ENCODE measurements at places on chromosomes 3 and 15.

GRCh38 chr15:100602823-100603393, 519 bp downstream of the ASB7 start:
- H3K36me3 ChIP-seq, result no peaks in the 10 kb centered on the region
- peak overlapping the region; percentile 96 for H3K4me3 ChIP-seq
- DNase-seq, result no peak
- H3K27me3 ChIP-seq, result no peaks in the 10 kb centered on the region
- H3K27ac ChIP-seq, result peak overlapping the region; percentile 30

DNA sequence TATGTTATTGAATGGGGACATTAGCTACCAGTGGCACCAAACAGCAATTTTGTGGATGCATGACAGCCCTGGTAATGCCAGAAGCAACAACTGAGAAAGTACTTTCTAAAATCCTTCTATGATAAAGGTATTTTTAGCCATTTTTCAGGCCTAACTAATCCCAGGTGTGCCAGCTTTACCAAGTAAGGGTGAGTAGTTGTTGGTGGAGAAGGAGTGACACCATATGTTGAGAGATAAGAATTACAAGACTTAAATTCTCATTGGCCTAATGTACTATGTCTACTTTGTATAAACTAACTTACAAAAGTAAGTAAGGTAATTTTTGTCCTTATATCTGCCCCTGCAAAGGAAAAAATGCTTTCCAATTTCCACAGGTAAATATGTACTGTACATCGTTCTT, 4.1 kb upstream of the COX17 start:
- no peak for DNase-seq
- no peaks in the 10 kb centered on the region for H3K36me3 ChIP-seq
- no peak overlapping the region for H3K27ac ChIP-seq
- H3K27me3 ChIP-seq, result no peaks in the 10 kb centered on the region
- H3K4me1 ChIP-seq, result peaks cover 6% of the 10 kb centered on the region
- H3K4me3 ChIP-seq, result no peak overlapping the region

GRCh38 chr3:169159726-169160125, 503.8 kb downstream of the MECOM start:
- no peak overlapping the region for H3K27ac ChIP-seq
- H3K4me3 ChIP-seq, result no peak overlapping the region
- no peak for DNase-seq
- no peaks in the 10 kb centered on the region for H3K4me1 ChIP-seq
- no peaks in the 10 kb centered on the region for H3K36me3 ChIP-seq

DNA sequence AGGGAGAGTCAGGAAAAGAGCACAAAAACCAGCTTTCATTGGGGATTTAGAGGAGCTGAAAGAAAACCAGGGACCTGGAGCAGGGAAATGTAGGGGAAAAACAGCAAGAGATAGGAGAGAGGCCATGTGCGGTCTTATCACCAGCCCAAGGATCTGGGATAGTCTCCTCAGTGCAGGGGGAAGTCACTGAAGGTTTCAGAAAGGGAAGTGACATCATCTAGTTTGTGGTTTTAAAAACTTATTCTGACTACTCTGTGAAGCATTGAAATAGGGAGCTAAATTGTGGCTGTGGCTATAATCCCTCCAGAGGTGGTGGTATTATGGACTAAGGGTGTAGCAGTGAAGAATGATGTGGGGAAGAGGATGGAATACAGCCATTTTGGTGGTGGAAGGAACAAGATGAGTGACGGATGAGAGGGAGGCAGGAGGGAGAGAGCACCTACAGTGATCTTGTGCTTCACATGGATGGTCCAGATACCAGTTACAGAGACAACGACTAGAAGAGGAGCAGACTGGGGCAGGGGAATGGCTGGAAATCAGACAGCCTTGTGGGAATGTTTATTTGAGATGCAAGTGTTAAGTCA, 72.7 kb downstream of the HMG20A start:
- no peaks in the 10 kb centered on the region for H3K36me3 ChIP-seq
- no peak overlapping the region for H3K4me3 ChIP-seq
- no peak for DNase-seq
- H3K27ac ChIP-seq, result no peak overlapping the region
- peaks cover 15% of the 10 kb centered on the region for H3K4me1 ChIP-seq

GRCh38 chr3:169522595-169523529, 140.7 kb downstream of the MECOM start:
- no peak for DNase-seq
- no peaks in the 10 kb centered on the region for H3K4me1 ChIP-seq
- no peaks in the 10 kb centered on the region for H3K27me3 ChIP-seq
- no peak overlapping the region for H3K4me3 ChIP-seq
- no peaks in the 10 kb centered on the region for H3K36me3 ChIP-seq

DNA sequence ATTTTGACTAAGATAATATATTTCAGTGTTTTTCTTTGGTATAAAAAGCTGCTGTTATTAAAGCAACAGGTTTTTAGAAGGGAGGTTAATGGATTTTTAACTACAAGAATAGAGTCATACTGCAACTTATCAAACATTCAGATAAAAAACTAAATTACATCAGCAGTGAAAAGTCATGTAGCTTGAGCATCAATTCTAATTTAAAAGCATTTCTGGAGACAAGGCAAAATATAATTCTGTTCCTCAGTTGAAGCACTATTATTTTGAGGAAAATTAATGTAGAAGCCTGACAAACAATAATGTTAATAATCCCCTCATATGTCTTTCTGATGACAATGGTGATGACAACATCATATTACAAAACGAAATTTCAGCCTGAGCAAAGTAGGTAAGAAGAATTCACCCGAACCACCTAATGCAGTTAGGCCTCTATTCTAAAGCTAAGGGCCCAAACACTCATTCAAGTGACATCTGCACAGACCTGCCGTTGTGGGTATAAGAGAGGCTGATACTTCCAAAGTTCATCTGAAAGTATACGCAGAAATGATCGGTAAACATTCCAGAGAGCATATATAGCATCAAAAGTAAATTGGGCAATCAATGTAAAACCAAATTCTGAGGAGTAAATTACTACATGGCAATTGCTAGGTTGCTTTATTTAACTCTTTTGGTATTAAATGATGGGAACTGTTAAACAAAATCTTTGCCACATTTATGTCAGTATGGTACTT, 12.8 kb upstream of the ROBO2 start:
- no peaks in the 10 kb centered on the region for H3K27me3 ChIP-seq
- H3K36me3 ChIP-seq, result no peaks in the 10 kb centered on the region
- no peak overlapping the region for H3K4me3 ChIP-seq
- no peak overlapping the region for H3K27ac ChIP-seq
- H3K4me1 ChIP-seq, result no peaks in the 10 kb centered on the region
- no peak for DNase-seq

DNA sequence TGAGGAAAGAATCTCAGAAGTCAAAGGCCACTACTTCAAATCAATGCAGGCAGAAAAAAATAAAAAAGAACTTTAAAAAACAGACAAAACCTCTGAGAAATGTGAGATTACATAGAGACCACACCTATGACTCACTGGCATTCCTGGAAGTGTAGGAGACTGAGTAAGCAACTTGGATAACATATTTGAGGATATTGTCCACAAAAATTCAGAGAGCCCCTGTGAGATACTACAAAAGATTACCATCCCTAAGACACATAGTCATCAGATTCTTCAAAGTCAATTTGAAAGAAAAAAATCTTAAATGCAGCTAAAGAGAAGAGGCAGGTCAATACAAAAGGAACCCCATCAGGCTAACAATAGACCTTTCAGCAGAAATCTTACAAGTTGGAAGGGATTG, 887.3 kb downstream of the NTRK3 start:
- H3K36me3 ChIP-seq, result no peaks in the 10 kb centered on the region
- no peaks in the 10 kb centered on the region for H3K27me3 ChIP-seq
- no peak overlapping the region for H3K4me3 ChIP-seq
- no peaks in the 10 kb centered on the region for H3K4me1 ChIP-seq

GRCh38 chr15:94586099-94586498, 354.7 kb downstream of the MCTP2 start:
- H3K27ac ChIP-seq, result no peak overlapping the region
- no peaks in the 10 kb centered on the region for H3K4me1 ChIP-seq
- H3K27me3 ChIP-seq, result no peaks in the 10 kb centered on the region
- no peaks in the 10 kb centered on the region for H3K36me3 ChIP-seq
- no peak for DNase-seq

GRCh38 chr3:194046995-194047645, 88.8 kb upstream of the HES1 start:
- H3K4me3 ChIP-seq, result no peak overlapping the region
- no peaks in the 10 kb centered on the region for H3K27me3 ChIP-seq
- H3K27ac ChIP-seq, result peak overlapping the region; percentile 58
- no peaks in the 10 kb centered on the region for H3K36me3 ChIP-seq
- peaks cover 10% of the 10 kb centered on the region for H3K4me1 ChIP-seq
- peak; percentile 88 for DNase-seq

- DNase-seq, result no peak
- no peaks in the 10 kb centered on the region for H3K27me3 ChIP-seq
- H3K4me1 ChIP-seq, result no peaks in the 10 kb centered on the region
- no peak overlapping the region for H3K4me3 ChIP-seq
- no peaks in the 10 kb centered on the region for H3K36me3 ChIP-seq
Observed at GRCh38 chr3:14426305-14426620, 23.9 kb downstream of the SLC6A6 start.

DNA sequence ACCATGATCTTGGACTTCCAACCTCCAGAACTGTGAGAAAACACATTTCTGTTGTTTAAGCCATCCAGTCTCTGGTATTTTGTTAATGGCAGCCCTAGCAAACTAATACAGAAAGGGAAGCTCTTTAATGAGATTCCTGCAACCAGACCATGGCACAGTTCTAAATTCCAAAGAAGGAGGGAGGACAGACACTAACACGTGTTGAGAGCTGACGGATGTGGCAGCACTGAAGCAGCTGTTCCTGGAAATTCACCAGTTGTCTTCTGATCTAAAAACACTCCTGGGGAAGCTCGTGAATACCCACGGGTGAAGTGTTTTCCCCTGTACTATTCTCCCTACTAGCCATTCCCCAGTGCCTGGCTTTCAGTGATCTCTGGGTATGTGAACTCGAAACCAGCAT, 56.7 kb downstream of the RPL22L1 start:
- H3K4me1 ChIP-seq, result no peaks in the 10 kb centered on the region
- no peak overlapping the region for H3K4me3 ChIP-seq
- H3K27me3 ChIP-seq, result no peaks in the 10 kb centered on the region

DNA sequence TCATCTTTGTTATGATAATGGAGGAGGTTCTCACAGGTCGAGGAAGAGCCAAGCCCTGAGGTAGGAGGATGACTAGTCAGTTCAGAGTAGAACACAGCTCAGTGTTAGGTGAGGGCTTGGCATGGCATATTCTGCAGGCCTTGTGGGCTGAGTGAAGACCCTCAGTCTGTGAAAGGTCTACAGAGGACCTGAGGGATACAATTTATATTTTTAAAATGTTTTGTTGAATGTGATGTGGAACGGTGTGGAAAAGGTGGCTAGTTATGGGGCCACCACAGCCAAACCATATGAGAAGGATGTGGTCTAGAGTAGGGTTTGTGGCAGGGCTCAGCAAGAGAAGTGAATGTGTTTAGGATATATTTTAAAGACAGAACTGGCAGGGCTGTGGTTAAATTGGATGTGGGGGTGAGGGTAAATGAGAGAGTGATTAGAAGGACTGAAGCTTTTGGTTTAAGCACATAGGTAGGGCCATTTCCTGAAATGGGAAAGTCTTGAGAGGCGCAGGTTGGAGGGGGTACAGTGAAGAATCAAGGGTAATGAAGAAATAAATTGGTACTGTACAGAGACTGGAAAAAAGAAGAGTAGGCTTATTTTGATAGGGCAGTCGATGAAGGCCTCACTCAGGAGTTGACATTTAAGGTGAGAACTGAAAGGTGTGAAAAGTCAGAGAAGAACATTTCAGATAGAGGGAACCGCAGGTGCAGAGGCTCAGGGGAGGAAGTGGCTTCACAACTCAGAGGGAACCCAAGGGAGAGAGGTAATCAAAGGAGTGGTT, 60.5 kb downstream of the SPTSSB start:
- H3K27me3 ChIP-seq, result no peaks in the 10 kb centered on the region

- no peak overlapping the region for H3K4me3 ChIP-seq
- DNase-seq, result no peak
- no peak overlapping the region for H3K27ac ChIP-seq
- H3K4me1 ChIP-seq, result no peaks in the 10 kb centered on the region
- no peaks in the 10 kb centered on the region for H3K27me3 ChIP-seq
Observed at GRCh38 chr3:23455084-23455483, 252.0 kb downstream of the UBE2E2 start.

- H3K27me3 ChIP-seq, result no peaks in the 10 kb centered on the region
- H3K27ac ChIP-seq, result no peak overlapping the region
- no peaks in the 10 kb centered on the region for H3K4me1 ChIP-seq
Observed at GRCh38 chr3:40766396-40766795, 241.6 kb downstream of the ZNF621 start.

GRCh38 chr3:174440253-174440701, 418.9 kb upstream of the NAALADL2 start:
- H3K27me3 ChIP-seq, result no peaks in the 10 kb centered on the region
- no peak for DNase-seq
- peak overlapping the region; percentile 93 for H3K27ac ChIP-seq
- H3K4me3 ChIP-seq, result peak overlapping the region; percentile 63
- no peaks in the 10 kb centered on the region for H3K36me3 ChIP-seq

GRCh38 chr3:118813472-118813871, 221.2 kb downstream of the IGSF11 start:
- no peaks in the 10 kb centered on the region for H3K27me3 ChIP-seq
- no peak for DNase-seq
- no peak overlapping the region for H3K4me3 ChIP-seq
- no peak overlapping the region for H3K27ac ChIP-seq
- H3K36me3 ChIP-seq, result no peaks in the 10 kb centered on the region

DNA sequence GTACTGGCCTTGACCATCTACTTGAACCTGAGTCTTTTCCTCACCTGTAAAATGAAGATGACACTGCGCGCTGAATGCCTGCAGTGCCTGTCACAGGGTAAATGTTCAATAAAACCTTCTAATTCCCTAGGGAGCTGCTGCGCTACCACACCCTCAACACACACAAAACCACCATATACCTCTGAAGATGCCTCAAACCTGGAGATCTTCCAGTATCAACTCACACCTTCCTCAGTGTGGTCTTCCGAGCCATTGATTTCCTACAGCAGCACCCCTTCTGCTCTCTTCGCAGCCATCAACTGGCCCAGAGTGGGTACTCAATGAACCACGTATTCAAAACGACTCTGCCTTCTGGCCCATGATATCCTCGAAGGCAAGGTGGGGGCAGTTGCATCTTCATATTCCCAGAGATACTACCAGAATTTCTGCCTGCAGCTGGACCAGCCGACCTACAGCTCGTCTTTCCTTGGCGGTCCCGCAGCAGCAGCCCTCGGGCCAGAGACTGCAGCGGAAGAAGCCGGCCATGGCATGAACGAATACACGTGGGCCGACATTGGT, 695 bp downstream of the RPL32 start:
- peak overlapping the region; percentile 70 for H3K4me3 ChIP-seq
- no peak for DNase-seq

DNA sequence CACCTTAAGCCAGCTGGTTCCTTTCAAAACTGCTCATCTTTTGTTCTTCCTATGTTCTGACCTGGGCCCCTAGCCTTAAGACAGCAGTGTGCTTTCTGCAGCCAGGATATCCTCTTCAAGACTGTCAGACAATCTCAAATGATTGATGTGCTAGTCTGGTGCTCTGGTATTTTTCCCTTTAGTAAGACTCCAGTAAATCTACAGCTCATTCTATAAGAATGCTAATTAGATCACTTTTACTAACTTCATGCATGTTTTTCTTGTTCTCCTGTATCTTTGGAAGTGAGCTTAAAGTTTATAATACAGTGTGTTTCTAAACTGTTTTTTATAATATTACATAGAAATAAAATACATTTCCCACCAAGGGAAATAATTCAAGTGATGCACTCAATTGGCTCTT, 220.9 kb upstream of the NANOGP8 start:
- H3K4me3 ChIP-seq, result no peak overlapping the region
- DNase-seq, result no peak
- H3K36me3 ChIP-seq, result no peaks in the 10 kb centered on the region
- H3K4me1 ChIP-seq, result no peaks in the 10 kb centered on the region
- no peaks in the 10 kb centered on the region for H3K27me3 ChIP-seq
- H3K27ac ChIP-seq, result no peak overlapping the region
